ENCODE measurements at places on chromosomes 2 and 18. TPM values are rescaled to one million over a fixed set of nuclear protein-coding genes. Genes with fewer than 3 reads are reported as not detected.

TXNDC9 gene
- total RNA-seq = 44.2 TPM

EPB41L3 gene
- 12.8 TPM for total RNA-seq

ABHD1 gene
- not detected for total RNA-seq

MC5R gene
- total RNA-seq = not detected

SRD5A2 gene
- not detected for total RNA-seq

ST6GAL2 gene
- total RNA-seq = not detected

UGT1A4 gene
- total RNA-seq = not detected

SNED1 gene
- total RNA-seq = 1.6 TPM

MBP gene
- 0.42 TPM for total RNA-seq

CAPN14 gene
- total RNA-seq = not detected

GDF7 gene
- total RNA-seq = not detected

CYP27A1 gene
- 0.18 TPM for total RNA-seq

MC4R gene
- not detected for total RNA-seq

FARSB gene
- total RNA-seq = 39.7 TPM

HOXD4 gene
- not detected for total RNA-seq

All from HFFc6 (cell line).